Activated T-cell treated with anti-CD3 and anti-CD28 coated beads, Interleukin-2, amount 50 U/mL, for 72 hours (primary cell): ENCODE measurements at places on chromosomes 3 and 15. TPM values are rescaled to one million over a fixed set of nuclear protein-coding genes. Genes with fewer than 3 reads are reported as not detected.

The ZPLD1 gene
- 0.17 TPM for total RNA-seq

DNA sequence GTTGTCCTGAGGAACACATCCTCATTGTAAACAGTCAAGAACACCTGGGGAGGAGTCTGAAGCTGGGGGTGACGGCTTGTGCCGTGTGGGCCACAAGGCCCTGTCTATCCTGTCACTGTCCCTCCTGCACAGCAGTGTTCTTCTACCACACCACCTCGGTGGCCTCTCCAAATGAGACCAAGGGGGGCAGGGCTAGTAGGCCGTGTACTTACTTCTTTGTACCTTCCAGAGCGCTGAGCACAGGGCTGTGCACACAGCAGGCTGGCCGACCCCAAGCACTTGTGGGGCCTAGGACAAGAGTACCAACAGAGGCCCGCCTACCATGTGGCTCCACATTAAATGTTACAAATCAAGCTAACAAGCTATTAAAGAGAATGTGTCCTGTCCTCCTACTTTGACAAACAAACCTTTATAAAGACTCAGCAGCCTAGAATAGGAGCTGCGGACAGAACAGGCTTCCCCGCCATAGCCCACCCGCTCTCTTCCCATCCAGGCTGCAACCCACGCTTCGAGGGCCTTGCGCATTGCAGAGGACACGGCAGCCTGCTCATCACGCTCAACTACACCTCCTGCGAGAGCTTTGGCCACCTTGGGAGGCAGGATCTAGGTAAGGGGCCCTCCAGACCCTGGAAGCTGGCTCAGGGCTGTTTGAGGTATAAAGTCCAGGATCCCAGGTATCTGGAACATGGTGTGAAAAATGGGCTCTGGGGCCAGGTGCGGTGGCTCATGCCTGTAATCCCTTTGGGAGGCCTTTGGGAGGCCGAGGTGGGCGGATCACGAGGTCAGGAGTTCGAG is 30.5 kb downstream of the MELTF start:
- peaks cover 5% of the 10 kb centered on the region for H3K4me1 ChIP-seq
- no peak for DNase-seq
- H3K27me3 ChIP-seq: no peaks in the 10 kb centered on the region
- H3K36me3 ChIP-seq: no peaks in the 10 kb centered on the region
- H3K4me3 ChIP-seq: no peak overlapping the region

DNA sequence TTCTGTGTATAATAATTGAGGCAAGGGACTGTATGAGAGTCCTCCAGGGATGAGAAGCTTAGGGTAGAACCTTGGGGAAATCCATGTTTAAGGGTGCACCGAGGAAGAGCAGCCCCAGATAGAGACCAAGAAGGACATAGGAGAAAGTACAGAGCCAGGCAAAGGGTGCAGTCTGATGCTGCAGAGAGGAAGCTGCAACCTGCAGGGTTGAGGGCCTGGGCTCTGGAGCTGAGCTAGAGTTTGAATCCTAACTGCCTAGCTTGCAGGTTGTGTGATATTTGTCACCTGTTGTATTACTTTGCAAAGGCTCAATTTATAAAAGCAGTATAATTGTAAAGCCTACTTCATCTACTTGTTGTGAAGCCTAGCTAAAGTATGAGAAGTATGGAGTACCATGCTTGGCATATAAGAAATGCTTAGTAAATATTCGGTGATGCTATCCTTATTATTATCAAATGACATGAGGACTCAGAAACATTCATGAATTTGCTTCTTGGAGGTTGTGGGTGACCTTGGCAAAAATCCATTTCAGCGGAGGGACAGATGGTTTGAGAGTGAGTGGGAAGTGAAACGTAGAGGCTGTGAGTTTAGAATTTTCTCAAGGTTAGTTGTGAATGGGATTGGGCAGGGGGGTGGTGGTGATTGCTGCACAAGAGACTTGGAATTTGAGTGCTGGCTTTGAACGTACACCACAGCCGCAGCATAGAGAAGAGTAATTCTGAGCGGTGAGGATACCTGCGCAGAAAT is 43.8 kb downstream of the PLCL2 start:
- no peak overlapping the region for H3K27ac ChIP-seq
- DNase-seq: no peak
- H3K4me1 ChIP-seq: peaks cover 73% of the 10 kb centered on the region

DNA sequence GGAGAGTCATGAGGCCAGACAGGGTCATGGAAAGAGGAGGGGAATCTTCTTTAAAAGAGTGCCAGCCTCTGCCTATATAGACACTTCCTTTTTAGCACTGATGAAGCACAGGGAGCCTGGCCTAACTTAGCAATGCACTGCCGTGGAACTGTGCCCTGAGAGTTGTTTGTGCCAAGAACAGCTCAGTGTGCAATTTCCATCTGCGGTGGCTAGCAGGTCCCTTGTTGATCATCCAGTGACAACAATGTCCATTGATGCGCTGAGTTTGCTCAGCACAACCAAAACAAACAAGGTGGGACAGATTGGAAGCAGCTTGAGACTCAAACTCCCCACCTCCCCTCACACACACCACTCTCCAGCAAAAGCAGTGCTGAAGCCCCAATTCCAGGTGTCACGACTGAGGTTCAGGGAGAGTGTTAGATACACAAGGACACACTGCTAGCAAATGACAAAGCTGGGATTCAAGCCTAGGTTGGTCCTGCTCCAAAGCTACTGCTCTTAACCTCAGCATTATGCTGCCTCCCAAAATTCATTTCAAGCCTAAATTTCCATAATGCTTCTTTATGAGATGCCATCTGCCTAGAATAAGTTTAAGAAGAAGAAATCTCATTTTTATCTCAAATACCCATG is 316.6 kb upstream of the UBE2E2 start:
- peaks cover 8% of the 10 kb centered on the region for H3K27me3 ChIP-seq
- no peak overlapping the region for H3K27ac ChIP-seq
- no peak overlapping the region for H3K4me3 ChIP-seq
- no peaks in the 10 kb centered on the region for H3K36me3 ChIP-seq
- H3K4me1 ChIP-seq: no peaks in the 10 kb centered on the region
